ENCODE measurements at places on chromosomes 7 and 10.

- DNase-seq, result no peak
These were observed 52.1 kb upstream of the CCAR1 start for GRCh38 chr10:68668972-68669371.

- DNase-seq, result no peak
These were observed 130.5 kb upstream of the UNC5B start for GRCh38 chr10:71081912-71082311.

DNA sequence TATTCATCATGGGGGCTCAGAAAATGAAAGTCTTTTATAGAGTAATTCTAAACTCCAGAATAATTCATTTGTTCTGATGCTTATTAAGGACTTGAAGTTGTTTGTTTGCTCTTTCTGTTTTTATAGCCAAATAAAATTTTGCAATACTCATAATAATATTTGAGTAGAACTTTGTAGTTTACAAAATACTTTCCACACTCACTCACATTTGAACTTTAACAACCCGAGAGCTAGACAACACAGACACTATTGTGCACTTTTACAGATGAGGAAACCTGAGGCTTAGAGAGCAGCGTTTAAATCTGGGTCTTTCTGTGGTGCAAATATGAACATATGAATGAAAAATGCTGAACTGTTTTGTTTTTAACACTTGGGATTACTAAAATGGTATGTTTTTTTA lies 126.8 kb downstream of the KAT6B start:
- no peak for DNase-seq

DNA sequence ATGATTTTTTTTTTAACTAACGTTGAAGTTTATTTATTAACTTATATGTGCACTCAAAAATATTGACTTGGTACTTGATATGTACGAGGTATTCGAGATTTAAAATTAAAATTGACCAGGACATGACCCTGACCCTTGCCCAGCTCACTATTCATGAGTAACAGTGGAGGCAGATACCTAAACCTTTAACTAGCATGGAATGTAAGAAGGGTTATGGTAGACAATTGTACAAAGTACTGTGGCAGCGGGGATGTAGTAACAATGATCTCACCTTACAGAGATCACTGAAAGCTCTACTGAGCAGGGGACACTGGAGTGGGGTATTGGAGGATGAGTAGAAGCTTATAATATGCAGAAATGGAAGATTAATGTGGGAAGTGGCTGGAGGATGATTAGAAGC lies 60.8 kb downstream of the ADRA2A start:
- no peak for DNase-seq

DNA sequence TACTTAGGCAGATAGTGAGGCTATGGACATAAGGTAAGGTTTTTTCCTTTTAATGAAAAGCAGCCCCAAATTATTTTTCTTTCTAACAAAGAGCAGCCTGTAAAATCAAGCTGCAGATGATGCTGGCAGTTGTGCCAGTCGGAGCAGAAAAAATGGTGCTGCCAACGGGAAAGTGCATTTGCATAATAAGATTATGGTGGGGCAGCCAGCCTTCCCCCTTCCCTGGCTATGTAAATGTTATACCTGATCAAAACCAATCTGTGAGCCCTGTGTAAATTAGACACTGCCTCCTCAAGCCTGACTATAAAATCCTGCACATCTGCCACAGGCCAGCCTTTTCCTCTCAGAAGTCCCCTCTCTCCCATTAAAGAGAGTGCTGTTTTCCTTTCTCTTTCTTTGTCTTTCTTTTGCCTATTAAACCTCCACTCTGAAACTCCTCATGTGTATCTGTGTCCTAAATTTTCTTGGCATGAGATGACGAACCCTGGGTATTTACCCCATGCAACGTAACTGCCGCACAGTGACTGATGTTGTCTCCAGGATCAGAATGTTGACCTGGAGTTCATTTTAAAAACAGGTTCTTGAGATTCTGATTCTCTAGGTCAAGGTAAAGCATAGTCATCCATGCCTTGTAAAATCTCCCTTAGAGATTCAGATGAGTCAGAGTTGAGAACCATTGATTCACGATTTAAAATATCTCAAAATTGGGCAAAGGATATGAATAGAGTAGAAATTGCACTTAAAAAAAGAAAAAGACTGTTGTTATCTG lies 167.3 kb upstream of the C1GALT1 start:
- DNase-seq, result peak; percentile 76

GRCh38 chr10:1449572-1450205 lies 287.6 kb downstream of the ADARB2 start:
- DNase-seq, result no peak

GRCh38 chr10:102072673-102073527 lies 7.8 kb downstream of the HPS6 start:
- DNase-seq, result peak; percentile 6

DNA sequence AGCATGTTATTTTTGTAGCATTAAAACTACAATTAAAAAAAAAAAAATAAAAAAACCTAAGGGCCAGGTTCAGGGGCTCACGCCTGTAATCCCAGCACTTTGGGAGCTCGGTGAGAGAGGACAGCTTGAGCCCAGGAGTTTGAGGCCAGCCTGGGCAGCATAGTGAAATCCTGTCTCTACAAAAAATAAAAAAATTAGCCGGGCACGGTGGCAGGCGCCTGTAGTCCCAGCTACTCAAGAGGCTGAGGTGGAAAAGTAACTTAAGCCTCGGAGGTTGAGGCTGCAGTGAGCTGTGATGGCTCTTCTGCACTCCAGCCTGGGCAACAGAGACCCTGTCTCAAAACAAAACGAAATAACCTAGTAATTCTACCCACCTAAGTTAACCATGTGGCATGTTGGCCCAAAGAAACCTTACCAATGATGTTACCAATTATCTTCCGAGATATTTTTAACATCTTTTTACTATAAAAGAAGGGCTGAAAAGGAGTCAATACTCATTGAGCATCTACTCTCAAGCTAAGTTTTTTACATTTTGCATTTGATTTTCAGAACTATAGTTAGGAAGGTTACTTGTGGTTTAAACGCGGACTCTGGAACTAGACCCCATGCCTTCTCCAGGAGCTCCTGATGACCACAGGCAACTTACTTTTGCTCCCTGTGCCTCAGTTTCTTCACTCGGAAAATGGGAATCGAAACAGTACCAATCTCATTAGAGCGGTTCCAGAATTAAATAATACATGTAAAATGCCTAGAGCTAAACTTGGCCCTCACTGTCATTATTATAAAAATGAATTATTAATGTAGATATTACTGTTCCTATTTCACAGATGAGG lies 1.4 kb downstream of the ITGB1 start:
- no peak for DNase-seq

GRCh38 chr10:83908506-83908905 lies 230.8 kb upstream of the GHITM start:
- no peak for DNase-seq

DNA sequence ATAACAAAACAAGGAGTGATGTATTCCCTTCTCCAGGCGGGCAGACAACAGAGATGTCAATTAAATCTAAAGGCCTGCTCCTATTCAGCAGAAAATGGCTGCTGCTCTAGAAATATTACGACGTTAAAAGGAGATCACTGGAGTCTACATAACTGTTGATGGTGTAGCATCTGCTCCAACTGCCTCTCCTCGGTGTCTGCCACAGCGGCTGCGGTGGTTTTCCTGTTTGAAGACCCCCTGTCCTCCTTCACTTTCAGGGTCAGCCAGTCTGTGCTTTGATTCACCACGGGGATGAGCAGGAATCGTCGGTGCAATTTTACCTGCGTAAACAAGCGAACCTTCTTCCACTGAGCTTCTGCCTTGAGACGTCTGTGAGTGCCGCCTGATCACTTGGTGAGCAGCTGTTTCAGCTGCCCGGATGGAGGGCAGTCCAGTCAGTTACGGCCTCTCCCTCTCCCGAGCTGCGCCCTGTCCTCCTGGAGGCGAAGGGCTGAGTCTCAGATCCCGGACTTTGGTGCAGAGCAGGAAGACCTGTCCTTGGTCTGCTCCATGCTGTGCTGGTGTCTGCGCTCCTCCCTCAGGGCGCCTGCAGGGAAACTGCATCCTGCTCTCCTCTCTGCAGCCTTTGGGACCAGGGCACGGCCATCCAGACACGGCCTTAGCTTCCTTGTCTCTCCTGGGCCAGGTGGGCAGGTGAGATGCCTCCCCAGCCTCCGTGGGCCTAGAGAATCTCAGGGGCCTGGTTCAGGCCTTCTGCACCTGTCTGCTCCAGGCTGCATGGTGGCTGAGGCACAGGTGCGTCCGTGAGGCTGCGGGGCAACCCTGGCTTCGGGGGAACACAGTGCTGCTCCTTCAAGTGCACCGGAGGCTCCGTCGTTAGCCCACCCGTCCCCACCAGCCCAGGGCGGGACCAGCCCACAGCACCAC lies 326.6 kb downstream of the ADARB2 start:
- DNase-seq, result no peak

DNA sequence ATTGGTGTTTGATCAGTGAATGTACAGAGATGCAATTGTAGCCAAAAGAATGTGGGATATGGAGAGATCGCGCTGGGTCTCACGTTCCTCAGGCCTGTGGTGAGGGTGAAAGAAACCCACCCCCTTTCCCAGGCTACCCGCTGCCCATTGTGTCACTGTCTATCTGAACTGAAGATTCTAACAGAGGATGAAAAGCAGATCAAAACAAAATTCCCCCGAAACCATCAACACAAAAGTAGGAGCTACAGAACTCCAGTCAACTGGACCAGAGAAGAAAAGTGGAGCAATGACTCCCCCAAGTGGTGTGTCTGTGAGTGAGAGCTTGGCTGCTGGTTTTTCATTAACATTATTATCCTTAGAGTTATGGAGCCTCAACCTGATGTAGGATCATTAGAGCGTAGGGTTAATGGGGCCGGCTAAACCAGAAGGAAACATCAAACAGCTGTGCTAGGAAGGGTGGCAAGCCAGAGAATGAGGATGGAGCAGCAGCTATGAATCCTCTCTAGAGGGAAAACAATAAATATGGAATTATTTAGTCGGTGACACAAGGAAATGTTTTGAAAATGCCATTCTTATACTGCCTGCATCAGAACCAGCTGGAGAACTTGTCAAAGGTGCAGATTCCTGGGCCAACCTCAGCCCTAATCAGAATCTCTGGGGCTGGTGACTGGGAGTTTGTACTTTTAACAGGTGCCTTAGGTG lies 38.3 kb downstream of the AKR1B1 start:
- DNase-seq, result peak; percentile 82

GRCh38 chr10:69969977-69970376 lies 82.7 kb upstream of the MACROH2A2 start:
- DNase-seq, result no peak

DNA sequence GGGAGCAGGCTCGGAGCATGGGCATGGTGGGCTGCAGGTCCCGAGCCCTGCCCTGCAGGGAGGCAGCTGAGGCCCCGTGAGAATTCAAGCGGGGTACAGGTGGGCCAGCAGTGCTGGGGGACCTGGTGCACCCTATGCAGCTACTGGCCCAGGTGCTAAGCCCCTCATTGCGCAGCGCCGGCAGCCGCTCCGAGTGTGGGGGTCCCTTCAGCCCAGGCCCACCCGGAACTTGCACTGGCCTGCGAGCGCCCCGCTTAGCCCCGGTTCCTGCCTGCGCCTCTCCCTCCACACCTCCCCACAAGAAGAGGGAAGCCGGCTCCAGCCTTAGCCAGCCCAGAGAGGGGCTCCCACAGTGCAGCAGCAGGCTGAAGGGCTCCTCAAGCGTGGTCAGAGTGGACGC lies 250.7 kb downstream of the CRPPA start:
- DNase-seq, result no peak

DNA sequence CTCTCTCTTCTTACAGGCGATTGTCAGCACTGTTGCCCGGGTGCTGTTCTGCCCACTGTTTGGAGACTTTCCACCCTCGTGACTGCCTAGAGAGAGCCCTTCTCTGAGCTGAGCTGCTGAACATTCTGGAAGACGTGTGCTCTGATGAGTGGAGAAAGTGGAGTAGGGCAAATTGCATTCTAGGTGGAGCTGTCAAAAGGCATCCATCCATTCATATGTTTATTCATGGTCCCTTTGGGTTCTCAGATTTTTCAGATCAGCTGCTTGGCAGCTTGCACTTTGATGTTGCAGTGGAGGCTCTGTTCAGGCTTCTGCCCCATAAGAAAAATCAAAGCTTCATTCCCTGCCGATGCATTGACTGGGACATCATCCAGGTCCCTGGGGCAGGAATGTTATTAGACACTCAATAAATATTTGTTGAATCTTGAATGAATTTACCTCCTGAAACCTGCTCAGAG lies 120.7 kb upstream of the EEPD1 start:
- no peak for DNase-seq

- no peak for DNase-seq
These were observed 283.3 kb downstream of the TNS3 start for GRCh38 chr7:47298636-47299035.

DNA sequence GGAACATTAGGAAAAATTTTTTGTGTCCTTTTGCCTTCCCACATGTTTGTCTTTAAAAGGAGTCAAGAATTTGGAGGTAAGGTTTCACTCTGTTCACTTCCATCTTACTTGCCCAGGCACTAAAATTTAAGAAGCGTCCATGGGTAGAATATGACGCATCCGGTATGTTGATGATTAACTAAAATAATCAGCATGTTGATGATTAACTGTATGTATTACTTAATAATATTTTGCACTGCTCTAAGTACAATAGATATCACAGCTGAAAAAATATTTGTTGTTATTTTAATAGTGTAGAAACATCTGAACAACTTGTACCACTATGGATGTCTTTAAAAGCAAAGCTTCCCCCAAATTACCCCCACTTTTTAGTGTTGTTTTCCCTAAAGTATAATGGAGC lies 11.5 kb downstream of the ANKRD22 start:
- DNase-seq, result no peak

- DNase-seq, result no peak
These were observed 108.2 kb downstream of the SKIDA1 start for GRCh38 chr10:21417172-21417712.

DNA sequence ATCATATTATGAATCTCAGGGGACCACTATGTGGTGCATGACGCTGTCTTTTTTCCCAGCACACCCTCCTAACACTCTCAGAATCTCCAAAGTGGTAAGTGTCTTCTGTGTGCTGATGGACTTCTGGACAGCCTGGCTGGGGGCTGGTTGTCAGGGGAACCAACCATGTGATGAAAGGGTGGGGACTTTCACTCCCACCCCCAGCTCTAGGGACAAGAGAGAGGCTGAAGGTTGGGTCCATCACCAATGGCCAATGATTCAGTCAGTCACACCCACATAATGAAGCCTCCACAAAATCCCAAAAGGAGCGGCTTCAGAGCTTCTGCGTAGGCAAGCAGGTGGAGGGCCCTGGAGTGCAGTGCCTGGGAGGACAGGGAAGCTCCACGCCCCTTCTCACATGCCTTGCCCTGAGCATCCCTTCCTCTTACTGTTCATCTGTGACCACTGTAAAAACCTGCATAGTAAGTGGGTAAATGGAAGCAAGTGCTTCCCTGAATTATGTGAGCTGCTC lies 44.6 kb downstream of the RASGEF1A start:
- no peak for DNase-seq

- DNase-seq, result no peak
These were observed 40.3 kb downstream of the ZNF22 start for GRCh38 chr10:45040921-45041542.

GRCh38 chr7:30251708-30252329 lies 32.6 kb upstream of the ZNRF2 start:
- no peak for DNase-seq

- no peak for DNase-seq
These were observed 86.8 kb downstream of the FANK1 start for GRCh38 chr10:125983161-125983560.

- no peak for DNase-seq
These were observed 30.4 kb downstream of the STEAP1B start for GRCh38 chr7:22469371-22470143.

GRCh38 chr7:74584160-74584954 lies 73.2 kb upstream of the GTF2I start:
- no peak for DNase-seq

- DNase-seq, result no peak
These were observed 13.7 kb upstream of the C10orf71 start for GRCh38 chr10:49285232-49285631.

GRCh38 chr10:93807371-93807770 lies 49.6 kb downstream of the LGI1 start:
- no peak for DNase-seq

All from NCI-H524 (cell line).